ENCODE measurements at places on chromosomes 12 and 14. TPM values are rescaled to one million over a fixed set of nuclear protein-coding genes. Genes with fewer than 3 reads are reported as not detected.

- DNase-seq, result no peak
Observed at GRCh38 chr12:125024949-125025563, 31.6 kb downstream of the BRI3BP start.

DNA sequence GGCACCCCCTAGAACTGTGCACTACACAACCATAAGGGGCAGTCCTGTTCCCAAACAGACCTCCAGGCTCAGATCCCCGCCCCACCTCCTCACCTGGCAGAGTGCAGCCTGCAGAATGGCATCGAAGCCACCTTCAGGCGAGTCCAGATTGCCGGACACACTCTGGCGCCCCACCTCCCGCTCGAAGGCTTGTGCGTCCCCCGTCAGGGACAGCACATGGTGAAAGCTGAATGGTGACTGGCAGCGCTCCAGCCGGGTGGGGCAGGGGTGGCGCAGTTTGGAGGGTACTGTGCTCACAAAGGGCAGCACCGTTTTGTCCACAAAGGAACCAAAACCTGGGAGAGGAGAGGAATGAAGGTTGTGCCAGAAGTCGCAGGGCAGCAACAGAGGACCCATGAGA is 10.6 kb downstream of the ITGB7 start:
- DNase-seq, result no peak

- no peak for DNase-seq
Observed at GRCh38 chr14:34013721-34014060, 62.8 kb upstream of the EGLN3 start.

- DNase-seq, result no peak
Observed at GRCh38 chr14:55398679-55399078, 13.0 kb downstream of the ATG14 start.

DNA sequence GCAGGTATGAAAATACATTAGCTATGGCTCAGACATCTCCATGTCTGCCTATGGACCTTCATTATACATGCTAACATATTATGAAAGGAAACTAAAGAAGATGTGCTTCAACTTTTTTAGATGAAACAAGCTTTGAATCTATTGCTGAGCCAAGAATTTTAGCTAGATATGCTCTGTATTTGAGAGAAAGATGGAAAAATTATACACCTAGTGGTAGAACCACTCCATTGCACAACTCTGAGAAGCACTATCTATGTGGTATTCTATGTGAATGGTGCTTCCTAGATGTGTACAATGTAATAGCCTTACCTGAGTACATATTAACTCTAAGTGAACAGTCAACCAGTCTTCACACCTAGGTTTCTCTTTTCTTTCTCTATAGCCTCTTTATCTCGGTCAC is 17.3 kb downstream of the EPYC start:
- DNase-seq, result no peak

DNA sequence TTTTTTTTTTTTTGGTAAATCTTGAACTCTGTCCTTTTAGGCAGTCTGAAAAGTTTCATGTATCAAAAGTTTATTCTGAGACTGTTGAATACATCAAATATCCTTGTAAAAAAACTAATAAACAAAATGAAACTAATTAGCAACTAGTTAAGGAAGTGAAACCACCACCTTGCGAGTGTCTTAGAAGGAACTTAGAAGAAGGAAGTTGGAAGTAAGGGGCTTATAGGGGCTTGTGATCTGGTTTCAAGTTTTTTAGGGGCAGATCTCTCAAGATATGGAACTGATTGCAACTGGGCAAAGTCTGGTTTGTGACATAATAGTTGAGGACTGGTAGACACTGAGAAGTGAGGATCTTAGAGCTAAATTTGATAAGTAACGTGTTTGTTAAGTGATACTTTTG is 748.8 kb downstream of the C12orf50 start:
- DNase-seq, result no peak

DNA sequence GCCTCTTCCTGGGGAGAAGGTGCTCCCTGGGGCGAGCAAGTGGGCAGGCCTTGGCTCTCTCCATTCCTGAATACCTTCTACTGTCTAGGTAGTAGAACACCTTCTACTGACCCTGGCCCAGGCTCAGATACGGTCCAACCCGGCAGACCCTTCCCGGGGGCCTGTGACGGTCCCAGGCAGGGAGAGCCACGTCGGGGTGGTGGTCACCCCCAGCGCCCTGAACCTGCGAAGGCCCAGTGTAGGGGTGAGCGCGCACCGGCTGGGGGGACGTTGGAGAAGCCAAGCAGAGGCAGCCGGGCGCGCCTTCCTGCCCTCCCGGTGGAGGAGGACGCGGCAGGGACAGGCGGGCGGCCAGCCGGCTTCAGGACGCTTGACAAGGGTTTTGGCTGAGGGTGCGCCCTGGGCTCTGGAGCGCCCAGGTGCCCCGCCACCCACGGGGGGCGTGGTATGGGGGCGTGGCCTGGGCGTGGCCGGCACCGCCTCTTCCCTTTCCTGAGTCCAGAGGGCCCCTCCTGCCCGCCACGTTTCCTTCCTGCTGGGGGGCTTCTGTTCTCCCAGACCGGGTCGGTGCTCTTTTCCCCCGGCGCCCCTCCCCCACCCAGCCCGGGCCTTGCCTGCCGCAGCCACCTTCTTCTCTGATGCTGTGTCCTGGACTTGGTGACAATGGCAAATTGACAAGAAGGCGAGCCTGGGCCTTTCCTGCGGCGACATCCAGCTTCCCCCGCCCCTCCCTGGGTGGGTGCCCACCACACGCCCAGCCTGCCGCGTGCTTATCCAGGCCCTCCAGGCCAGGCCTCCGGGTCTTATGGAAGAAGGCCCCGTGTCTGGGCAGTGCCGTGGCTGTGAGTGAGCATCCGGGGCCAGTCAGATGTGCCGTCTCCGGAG is 24.5 kb upstream of the PPP1R13B start:
- DNase-seq, result peak; percentile 79

DNA sequence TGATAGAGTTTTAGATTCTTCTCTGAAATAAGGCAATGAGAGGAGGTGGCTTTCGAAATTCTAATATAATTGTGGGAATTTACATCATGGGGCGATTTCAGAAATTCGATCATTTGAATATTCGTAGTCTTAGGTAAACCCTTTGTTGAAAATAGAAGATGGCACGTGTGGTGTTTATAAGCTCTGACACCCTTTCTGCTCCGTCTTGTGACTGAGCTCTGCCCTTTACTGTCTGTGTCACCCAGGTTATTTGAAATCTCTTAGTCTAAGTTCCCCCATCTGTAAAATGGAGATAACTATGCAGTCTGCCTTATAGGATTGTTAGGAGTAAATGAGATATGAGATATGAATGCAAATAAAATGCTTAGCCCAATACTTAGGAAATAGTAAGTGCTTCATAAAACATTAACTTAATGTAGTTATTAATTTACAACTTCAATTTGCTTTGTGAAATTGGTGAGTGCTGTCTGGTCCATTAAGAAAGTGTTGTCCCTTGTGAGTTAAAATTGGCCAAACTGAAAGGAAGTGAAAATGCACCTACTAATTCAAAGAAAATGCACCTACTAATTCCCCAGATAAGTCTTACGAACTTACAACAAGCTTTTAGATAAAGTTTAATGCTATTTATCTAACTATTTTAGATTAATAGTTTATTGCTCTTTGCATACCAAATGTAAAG is 1.5 kb downstream of the BMAL2 start:
- DNase-seq, result no peak

DNA sequence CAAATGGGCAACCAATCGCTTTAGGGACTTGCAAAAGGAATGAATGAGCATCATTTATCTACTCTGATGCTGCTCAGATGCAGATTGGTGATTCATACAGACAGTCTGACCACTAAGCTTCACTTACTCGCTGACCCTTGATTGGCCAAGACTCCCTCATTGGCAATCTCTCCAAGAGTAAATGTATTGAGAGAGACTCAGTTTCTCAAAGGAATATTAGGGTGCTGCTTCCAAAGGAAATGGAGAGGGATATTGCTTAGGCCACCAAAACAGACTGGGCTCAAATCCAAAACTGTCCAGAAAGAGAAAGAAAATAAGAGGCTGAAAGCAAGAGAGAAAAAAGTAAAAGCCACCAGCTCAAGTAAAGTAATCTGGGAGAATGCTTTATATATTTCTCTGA is 785.2 kb downstream of the GALC start:
- no peak for DNase-seq

- DNase-seq, result no peak
Observed at GRCh38 chr12:108326254-108326750, 12.8 kb downstream of the CMKLR1 start.

- no peak for DNase-seq
Observed at GRCh38 chr12:108679106-108679681, 45.5 kb upstream of the SELPLG start.

DNA sequence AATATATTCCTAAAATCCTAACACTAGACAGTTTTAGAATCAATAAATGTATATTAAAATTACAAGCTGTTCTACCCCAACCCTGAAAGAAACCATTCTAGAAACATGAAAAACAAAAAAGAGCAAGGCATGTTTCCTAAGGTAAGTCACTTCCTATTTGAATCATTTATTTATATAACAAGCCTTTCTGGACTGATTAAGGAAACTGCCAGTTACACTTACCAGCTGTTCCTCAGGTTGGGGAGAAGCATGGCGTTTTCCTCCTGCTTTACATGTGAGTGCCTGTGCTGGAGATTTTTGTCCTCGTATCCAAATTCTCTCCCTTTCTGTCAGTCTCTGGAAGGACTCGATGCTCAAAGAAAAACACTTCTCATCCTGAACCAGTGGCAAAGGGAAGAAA is 183.3 kb downstream of the EFCAB11 start:
- no peak for DNase-seq

The DNAJC22 gene
- not detected for total RNA-seq

The COX6A1 gene
- total RNA-seq, result 318 TPM

The SH2B3 gene
- 18.8 TPM for total RNA-seq

The ASCL1 gene
- total RNA-seq, result not detected

The TMEM19 gene
- total RNA-seq, result 15.5 TPM

The PTPRB gene
- not detected for total RNA-seq

The PRH2 gene
- not detected for total RNA-seq

Measured in activated CD4-positive, alpha-beta memory T cell treated with anti-CD3 and anti-CD28 coated beads, Interleukin-2, amount 10 ng/mL, durations not matched to agents 7 days and 5 days (primary cell).